ENCODE measurements at places on chromosomes 2 and 18.

DNA sequence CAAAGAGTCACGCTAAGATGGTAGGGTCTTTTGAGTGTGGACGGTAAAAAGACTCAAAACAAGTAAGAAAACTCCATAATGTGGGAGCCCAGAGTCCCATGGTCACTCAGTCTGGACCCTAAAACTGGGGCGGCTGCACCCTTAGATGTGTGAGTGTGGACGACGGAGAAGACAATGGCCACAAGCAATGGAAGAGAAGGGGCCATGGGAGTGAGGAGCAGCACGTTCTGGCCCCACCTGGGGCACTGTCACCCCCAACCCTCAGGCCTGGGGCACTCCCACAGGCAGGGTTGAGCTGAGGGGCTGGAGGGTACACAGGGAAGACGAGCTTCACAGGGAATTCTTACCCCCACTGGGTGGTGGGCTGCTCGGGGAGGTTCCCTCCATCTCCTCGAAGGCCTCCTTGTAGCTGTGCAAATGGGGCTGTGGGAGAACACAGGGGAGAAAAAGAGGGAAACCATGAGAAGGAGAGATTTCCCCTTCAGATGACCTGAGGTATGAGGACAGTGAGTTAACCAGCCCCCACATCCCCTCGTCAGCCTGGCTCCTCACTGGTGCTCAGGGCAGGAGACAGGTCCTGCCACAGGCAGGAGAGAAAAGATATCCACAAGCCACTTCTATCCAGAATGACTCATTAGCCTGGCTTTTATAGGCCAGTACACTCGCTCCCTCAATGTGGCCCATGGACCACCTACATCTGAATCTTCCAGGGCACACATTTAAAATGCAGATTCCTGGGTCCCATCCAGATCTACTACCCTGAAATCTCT is 167.9 kb downstream of the TNS1 start:
- DNase-seq, result no peak

GRCh38 chr2:17805166-17805565 is 11.1 kb upstream of the MSGN1 start:
- no peak for DNase-seq

- DNase-seq, result no peak
Measured at GRCh38 chr2:850429-850828, 100.2 kb upstream of the SNTG2 start.

- DNase-seq, result no peak
Measured at GRCh38 chr2:159933727-159934049, 128.7 kb downstream of the PLA2R1 start.

DNA sequence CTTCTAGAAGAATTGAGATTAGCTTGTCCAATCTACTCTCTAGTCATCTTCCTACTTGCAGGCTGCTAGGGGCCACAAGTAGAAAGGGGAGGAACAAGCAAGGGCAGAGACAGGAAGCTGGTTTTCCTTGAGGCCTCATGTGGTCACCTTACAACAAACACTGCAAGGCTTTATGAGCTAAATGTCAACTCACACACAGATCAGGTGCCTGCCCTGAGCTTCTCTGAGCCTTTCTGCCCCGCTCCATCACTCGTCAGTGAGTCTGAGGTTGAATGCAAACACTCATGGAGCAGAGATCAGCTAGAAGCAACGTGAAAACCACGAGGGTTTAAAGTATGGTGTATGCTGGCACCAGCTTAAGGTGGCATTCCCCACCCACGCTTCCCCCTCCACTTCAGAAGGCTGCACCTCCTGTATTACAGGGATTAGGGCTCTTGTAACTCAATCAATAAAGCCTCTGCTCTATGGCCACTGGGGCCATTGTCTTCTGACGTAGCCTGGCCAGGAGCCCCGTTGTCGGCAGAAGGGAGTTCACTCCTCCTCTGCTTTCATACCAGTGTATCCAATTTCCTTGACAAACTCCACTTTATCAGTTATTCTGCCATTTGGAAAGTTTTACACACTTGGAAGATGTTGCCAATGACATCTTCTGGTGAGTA is 5.4 kb upstream of the CRYGC start:
- no peak for DNase-seq

GRCh38 chr2:70141902-70142589 is 48.8 kb downstream of the C2orf42 start:
- peak; percentile 51 for DNase-seq

DNA sequence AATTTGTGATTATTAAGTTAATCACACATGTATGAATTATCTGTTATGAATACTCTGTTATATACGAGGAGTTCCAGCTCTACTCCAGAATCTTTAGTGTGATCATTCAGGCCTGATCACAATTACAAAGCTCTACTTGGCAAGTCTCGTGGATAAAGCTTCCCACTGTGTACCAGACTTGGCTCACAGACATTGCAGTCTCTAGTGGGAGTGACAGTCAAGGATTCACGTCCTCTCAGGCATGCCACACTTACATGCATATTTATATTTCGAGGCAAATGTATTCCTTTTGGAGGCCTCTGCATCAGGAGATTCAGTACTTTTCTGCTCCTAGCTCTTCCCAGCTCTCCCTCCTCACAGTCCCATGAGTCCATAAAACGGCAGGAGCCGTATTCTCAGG is 403.4 kb upstream of the CDH7 start:
- DNase-seq, result no peak

DNA sequence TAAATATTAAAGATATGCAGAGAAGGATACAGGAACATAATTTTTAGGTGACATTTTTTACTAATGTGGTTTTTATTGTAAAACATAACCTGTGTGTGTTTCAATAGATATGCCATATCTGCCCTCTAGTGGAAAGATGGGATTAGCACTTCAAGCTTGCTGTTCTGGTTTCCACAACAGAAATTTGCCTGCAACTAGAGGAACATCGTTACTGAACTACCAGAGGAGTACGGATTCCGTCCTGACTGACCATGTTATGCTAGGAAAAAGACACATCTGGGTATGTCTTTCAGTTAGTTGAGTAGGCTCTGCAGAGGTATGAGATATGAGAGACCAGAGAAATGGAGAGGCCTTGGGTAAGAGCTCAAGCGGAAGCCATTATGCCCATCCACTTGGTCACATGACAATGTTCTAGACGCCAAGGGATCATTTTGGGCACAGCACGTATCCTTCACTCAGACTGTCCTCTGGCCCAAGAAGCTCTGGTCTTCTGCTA is 104.9 kb downstream of the MBD2 start:
- no peak for DNase-seq

DNA sequence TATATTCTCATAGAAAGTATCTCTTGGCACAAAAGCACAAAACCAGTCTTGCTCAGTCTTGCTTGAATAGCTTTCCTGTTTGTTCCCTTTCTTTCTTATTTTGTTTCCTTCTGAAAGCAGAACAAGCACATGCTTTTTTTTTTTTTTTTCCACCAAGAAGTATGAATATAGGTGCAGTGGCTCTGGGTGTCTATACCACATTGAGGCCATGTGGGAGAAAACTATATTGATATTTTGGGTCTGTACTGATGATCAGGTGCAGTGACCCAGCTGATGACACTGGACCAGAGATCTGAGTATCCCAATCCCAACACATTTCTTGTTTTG is 28.7 kb downstream of the GEMIN6 start:
- no peak for DNase-seq

GRCh38 chr2:17901246-17901645 is 22.8 kb downstream of the KCNS3 start:
- no peak for DNase-seq

- no peak for DNase-seq
Measured at GRCh38 chr2:4915357-4915756, 776.8 kb upstream of the SOX11 start.

- peak; percentile 45 for DNase-seq
Measured at GRCh38 chr2:42809819-42810120, 17.4 kb upstream of the HAAO start.

GRCh38 chr2:236538242-236538641 is 31.4 kb upstream of the ACKR3 start:
- DNase-seq, result no peak

DNA sequence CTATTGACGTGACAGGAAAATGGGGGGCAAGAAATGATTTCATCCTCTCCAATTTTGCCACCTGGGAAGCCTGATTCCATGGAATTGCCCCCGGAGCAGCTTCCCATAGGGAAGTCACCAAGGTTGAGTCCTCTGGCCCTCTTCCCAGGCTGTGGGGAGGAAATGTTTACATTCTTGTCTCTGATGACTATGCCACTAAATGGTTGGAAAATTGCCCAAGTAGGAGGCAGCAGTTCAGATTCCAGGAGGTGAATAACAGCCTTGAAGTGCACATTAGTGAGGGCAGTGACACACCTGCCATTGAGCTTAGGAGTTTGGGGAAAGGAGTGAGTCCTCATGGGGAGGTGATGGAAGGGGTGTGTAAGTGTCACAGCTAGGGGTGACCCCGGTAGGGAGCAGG is 449.2 kb upstream of the DCC start:
- DNase-seq, result no peak

All from stimulated activated CD4-positive, alpha-beta T cell treated with anti-CD3 and anti-CD28 coated beads, Interleukin-15, amount 100 ng/mL, for 48 hours (primary cell).